ENCODE measurements at places on chromosomes 11 and 22. TPM values are rescaled to one million over a fixed set of nuclear protein-coding genes. Genes with fewer than 3 reads are reported as not detected.

DNA sequence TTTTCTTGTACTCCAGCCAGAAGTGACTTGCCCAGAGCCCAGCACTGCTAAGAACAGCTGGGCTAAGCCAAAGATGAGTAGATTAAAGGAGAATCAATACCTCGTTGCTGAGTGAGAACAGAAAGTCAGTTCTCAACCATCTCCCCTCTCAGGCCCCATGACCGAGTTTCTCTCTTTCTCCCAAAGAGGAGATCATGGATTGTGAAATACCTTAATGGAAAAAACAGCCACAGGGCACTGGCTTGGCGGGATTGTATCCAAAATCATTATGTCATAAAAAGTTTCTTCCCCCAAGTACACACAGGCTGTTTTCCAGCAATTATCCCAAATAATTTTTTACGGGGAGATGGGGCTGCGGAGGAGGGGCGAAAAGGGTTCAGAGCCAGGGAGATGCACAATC, 111.8 kb upstream of the TMEM45B start:
- no peaks in the 10 kb centered on the region for H3K27me3 ChIP-seq
- H3K4me3 ChIP-seq = no peak overlapping the region
- no peaks in the 10 kb centered on the region for H3K36me3 ChIP-seq
- H3K27ac ChIP-seq = peak overlapping the region; percentile 3
- H3K4me1 ChIP-seq = no peaks in the 10 kb centered on the region
- DNase-seq = no peak

Gene SPON1
- 0.72 TPM for polyA plus RNA-seq

DNA sequence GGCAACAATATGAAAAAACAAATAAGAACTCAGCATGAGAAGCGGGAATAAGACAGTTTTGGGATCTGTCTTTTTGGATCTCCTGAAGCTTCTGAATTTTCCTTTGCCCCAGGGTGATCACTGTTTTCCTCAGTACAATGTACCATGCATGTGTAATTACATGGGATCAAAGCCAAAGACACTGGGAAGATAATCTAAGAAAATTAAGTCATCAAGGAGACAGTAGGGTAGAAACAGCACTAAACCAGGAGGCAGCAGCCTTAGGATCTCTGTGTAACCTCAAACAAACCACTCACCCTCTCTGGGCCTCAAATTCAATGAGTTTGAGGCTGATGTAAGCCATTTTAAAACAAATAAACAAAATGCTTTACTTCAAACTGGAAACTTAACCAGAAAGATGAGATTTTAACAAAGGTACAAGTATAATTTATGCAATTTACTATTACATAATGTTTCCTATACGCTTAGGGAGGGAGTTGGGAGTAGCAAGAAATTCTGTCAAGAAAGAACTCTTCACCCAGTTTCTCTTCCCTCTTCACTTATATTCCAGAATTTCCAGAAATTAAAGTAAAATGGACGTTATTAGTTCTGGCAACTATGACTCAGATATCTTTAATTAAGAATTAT, 77.0 kb downstream of the RAB30 start:
- no peak for DNase-seq
- no peak overlapping the region for H3K27ac ChIP-seq
- no peaks in the 10 kb centered on the region for H3K4me1 ChIP-seq

DNA sequence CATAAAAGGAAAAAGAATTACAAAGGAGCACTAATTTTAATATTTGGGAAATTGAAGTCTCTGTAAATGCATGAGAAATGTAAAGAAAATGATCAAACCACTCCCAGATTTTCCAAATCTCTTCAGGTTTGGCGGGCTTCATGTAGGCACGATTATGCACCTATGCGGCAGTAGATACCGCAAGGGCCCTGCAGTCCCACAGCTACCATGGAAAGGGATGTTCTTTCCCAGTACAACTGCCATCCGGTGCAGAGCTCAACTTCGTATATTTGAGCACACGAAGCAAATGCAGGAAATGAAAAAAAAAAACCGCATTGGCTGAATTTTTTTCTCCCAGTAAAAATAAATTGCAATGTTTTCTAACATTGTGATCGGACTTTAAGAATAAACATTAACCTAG, 1.4 kb downstream of the SLC17A6 start:
- H3K27me3 ChIP-seq = no peaks in the 10 kb centered on the region
- no peaks in the 10 kb centered on the region for H3K4me1 ChIP-seq
- H3K4me3 ChIP-seq = no peak overlapping the region
- H3K27ac ChIP-seq = no peak overlapping the region
- no peaks in the 10 kb centered on the region for H3K36me3 ChIP-seq

Gene HPX
- polyA plus RNA-seq = 5,349 TPM

DNA sequence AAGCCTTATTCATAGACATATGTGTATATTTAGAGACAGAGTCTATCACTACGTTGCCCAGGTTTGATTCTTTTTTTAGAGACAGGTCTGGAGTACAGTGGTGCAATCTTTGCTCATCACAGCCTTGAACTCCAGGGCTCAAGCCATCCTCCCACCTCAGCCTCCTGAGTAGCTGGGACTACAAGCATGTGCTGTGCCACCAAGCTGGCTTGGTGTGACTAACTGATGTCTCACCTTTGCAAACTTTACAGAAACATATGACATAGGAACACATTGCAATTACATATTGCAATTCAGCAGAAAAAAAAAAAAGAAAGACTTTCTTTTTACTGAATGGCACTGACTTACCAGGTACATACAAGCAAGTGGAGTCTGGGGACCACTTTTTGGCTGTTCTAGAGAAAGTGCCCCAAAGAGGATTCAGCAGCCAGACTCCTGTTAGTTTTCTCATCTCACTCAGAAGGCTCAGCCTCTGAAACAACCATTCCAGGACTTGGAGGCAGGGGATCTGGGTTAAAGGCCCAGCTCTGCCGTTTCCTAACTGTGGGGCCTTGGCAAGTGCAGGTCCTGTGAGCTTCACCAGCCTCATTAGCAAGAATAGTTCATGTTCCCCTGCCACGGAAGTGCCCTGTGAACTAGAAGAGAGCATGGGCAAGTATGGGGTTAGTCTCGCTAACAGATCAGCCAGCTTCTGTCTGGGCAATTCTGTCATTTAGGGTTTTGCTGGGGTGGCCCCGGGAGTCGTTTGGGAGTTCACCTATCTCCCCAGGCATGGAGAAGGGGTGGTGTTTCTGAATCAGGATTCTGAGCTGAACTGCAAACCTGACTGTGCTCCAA, 11.3 kb upstream of the NFAM1 start:
- H3K36me3 ChIP-seq = no peaks in the 10 kb centered on the region
- H3K27ac ChIP-seq = peak overlapping the region; percentile 28
- H3K4me1 ChIP-seq = peaks cover 10% of the 10 kb centered on the region
- no peak overlapping the region for H3K4me3 ChIP-seq

DNA sequence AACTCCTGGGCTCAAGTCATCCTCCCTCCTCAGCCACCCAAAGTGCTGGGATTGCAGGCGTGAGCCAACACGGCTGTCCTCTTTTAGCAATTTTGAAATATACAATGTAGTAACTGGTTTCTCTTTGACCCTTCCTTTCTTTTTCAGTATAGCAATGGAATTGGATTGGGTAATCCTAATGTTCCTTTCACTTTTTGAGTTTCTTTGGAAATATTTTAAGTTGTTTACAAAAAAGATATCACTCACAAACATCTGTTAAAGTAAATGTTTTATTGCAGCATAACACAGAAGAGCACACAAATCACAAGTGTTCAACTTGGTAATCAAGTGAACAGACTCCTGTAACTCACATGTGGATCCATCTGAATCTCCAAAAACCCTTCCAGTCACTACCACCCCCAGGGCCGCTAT, 44.6 kb upstream of the EP300 start:
- H3K36me3 ChIP-seq = no peaks in the 10 kb centered on the region
- H3K27me3 ChIP-seq = no peaks in the 10 kb centered on the region
- H3K4me1 ChIP-seq = no peaks in the 10 kb centered on the region
- H3K27ac ChIP-seq = no peak overlapping the region

Gene HTR3A
- not detected for polyA plus RNA-seq

Gene LDLRAD3
- 0.88 TPM for polyA plus RNA-seq

DNA sequence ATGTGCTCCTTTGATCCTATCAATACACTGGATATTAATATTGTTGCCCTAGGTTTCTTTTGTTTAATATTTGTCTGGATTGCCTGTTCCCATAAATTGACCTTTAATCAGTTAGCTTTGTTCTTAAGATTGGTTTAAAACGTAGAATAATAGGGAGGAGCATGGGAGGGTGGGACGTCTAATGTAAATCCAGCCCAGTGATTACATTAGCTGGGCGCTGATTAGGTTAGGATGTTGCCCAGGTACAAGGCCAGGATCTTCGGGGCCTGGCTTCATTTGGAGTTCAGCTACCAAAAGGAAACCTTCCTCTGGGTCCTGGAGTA, at the start of gene SRSF8:
Gene SRSF8 (plus strand): TSS at position 204 of the 323 bp plus-strand sequence. CDS start 308 bp downstream, outside the sequence.
- peak within 1 kb of the TSS; percentile 97 for H3K27ac ChIP-seq
- peaks cover 18% of the 10 kb centered on the region for H3K4me1 ChIP-seq
- no peak for DNase-seq
- peak within 1 kb of the TSS; percentile 94 for H3K4me3 ChIP-seq
- H3K27me3 ChIP-seq = no peaks in the 10 kb centered on the region

DNA sequence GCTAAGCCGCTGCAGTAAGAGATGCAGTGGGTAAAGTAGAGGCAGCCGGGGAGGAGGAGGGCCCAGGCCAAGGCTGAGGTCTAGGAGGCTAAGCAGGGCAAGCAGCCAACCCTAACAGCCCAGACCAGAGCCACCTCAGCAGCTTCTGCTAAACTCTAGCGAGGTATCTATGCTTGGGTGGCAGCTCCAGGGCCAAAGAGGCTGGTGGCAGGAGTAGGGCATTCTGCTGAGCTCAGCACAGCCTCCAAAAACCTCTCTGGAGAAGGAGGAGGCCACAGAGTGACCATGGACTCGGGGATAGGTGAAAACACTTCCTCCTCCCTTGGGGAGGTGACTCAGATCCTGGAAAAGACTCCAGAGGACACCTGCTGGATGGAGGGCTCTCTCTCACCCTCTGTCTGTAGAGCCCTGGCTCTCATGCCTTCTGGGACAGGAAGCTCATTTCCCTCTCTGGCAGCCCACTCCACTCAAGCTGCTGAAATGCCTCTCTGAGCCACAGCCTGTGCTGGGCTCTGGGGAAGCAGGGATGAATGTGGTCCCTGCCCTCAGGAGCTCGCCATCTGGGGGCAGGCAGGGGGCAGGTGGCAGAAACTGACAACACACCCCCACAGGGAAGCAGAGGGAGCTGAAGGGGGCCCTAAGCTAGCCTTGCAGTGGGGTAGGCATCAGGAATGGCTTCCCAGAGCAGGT, 16.5 kb upstream of the TPBGL start:
- H3K4me3 ChIP-seq = no peak overlapping the region
- H3K27me3 ChIP-seq = no peaks in the 10 kb centered on the region
- H3K36me3 ChIP-seq = no peaks in the 10 kb centered on the region
- no peaks in the 10 kb centered on the region for H3K4me1 ChIP-seq
- no peak for DNase-seq

GRCh38 chr11:8102965-8103364, 22.0 kb downstream of the TUB start:
- H3K27me3 ChIP-seq = no peaks in the 10 kb centered on the region
- no peak for DNase-seq
- no peak overlapping the region for H3K27ac ChIP-seq
- no peaks in the 10 kb centered on the region for H3K4me1 ChIP-seq
- no peak overlapping the region for H3K4me3 ChIP-seq

Gene HORMAD2
- 0.47 TPM for polyA plus RNA-seq

DNA sequence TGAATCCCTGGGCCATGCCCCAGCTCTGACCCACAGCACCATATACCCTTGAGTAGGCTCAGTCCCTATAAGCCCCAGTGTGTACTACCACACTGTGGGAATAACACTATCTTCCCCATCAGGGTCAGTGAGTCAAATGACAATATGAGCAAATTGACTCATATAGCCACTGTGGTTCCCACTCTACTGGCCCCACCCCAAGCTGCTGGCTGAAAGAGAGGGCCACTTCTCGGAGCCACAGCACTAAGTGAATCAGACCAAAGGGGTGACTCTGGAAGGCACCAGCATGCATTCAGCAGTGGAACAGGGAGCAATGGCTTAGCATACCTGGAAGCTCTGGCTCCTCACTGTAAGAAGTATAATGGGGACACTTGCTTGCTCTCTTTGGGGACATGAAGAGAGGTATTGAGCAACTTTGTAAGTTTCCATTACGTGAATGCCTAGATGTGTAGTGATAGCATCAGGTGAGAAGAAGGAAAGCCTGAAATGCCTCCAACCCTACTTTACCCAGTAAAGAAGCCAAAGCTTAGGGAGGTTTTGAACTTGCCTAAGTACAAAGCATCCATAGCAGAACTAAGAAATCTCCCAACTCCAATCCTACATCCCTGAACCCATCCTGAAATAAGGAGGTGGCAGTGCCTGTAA, 13.5 kb downstream of the CD59 start:
- peaks cover 6% of the 10 kb centered on the region for H3K4me1 ChIP-seq
- no peak overlapping the region for H3K4me3 ChIP-seq
- H3K27me3 ChIP-seq = no peaks in the 10 kb centered on the region
- H3K27ac ChIP-seq = peak overlapping the region; percentile 26

Data from liver (tissue), 10 donors.